ENCODE measurements at places on chromosomes 4 and X. TPM values are rescaled to one million over a fixed set of nuclear protein-coding genes. Genes with fewer than 3 reads are reported as not detected.

The NEXMIF gene
- total RNA-seq = not detected

The VCX3B gene
- not detected for total RNA-seq

The FAT1 gene
- 9.1 TPM for total RNA-seq

The MAGEC1 gene
- not detected for total RNA-seq

Data from bladder microvascular endothelial cell (primary cell).